ENCODE measurements at places on chromosomes 2 and 18.
A peak's percentile ranks its signal among the peaks of the same experiment; 100 is the strongest.

DNA sequence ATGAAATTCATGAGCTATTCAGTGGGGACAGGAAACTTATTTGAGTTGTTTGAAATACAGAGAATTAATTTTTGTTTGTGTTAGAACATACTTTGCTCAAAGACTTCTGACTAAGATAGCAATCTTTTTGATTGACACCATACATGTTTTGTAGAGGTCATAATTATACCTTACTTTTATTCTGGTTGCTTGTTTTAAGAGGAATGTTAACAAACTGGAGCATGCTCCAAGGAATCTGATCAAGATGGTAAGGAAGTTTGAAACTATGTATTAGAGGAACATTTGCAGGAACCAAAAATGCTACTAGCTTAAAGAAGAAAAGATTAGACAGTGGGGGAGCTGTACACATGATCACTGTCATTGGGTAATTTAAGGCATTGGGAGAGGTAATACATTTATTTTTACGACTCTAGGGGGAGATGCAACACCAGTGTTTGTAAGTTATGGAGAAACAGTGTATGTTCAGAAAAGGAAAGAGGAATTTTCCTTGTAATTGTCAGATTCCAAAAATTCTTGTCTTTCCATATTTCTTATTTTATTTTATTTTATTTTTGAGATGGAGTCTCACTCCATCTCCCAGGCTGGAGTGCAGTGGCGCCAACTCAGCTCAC lies 8.0 kb downstream of the AGFG1 start:
- DNase-seq: no peak

DNA sequence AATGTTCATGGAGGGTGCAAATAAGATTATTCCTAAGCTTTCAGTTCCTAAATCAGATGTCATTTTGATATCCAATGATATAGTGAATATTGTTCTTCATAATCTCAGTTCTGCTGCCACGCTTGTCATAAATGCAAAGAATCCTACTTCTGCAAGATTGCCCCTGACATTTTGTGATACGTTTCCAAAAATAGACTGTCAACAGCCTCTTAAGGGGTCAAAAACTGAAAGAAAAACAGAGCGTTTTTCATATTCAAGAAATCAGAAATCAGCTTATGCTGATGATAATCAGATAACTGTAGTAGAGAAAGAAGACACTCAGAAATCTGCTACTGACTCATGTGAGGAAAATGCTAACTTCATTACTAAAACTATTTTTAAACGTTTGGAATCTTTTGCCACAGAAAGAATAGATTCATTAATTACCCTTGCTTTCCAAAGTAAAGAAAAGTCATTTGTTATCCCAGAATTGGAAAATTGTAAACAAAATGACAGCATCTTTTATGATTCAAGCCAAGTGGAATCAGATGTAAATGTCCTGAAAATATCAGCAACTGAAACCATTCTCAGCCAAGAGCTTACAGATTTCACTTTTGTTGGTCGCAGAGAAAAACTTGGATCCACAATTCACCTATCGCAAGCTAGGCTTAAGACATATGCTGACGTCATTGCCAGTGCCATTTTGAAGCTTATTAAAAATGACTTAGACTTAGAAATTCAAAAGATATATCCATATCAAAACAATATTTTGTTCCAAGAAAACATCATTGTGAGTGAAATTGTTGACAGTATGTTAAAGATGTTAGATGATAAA lies 55.1 kb downstream of the FSIP2 start:
- no peak for DNase-seq

DNA sequence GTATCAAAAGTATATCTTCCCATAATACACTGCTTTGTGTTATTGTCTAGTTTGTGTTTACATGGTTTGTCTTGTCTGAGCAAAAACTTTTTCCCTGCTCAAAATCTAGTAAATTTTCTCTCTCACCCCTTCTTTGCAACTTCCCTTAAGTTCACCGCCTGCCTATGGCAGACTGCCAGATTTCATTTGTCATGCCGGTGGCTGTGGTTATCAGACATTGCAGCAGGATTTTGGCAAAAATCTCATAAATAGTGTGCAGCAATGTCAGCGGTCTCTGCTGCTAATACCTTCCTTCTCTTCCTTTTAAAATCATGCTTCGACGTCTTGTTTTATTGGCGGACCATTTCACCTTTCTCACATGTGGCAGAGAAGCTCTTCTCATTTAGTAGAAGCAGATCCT lies 45.6 kb upstream of the TMEM178A start:
- DNase-seq: peak; percentile 77

- DNase-seq: no peak
These were observed 38.1 kb upstream of the TGIF1 start for GRCh38 chr18:3411854-3412268.

DNA sequence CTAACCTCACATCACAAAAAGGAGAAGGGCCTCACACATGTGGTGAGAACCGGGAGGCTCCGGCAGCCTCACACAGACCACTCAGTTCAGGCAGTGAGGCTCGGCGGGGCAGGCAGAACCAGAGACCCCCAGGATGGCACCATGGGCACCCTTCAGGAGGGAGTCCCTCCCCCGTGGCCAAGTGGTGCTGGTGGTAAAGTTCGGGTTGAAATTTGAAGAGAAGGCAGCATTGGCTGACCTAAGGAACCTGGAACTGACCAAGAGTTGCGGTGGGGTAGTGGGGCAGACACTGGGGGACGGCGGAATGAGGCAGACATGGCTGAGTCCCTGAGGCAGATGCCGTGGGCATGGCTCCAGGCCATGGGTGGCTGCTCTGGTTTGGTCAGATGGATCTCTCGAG lies 239.3 kb upstream of the MYT1L start:
- no peak for DNase-seq

DNA sequence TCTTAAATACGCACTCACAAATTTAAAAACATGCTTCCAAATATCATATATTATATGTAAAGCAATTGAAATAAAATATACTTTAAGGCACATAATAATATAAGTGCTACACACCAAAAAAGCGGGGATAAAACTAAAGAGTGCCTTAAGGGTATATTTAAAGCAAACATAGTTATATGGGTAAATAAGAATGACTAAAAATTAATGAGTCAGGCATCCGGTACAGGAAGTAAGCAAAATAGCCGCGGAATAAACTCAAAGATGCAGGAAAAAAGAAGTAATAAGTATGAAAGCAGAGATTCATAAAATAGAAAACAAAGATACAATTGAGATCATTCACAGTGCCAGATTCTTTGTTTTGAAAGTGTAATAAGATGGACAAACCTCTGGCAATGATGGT lies 503.5 kb upstream of the SOX11 start:
- DNase-seq: no peak

- peak; percentile 85 for DNase-seq
These were observed 111.9 kb downstream of the KCTD1 start for GRCh38 chr18:26436176-26437051.

- no peak for DNase-seq
These were observed 1412.0 kb upstream of the ZEB2 start for GRCh38 chr2:145931781-145932395.

DNA sequence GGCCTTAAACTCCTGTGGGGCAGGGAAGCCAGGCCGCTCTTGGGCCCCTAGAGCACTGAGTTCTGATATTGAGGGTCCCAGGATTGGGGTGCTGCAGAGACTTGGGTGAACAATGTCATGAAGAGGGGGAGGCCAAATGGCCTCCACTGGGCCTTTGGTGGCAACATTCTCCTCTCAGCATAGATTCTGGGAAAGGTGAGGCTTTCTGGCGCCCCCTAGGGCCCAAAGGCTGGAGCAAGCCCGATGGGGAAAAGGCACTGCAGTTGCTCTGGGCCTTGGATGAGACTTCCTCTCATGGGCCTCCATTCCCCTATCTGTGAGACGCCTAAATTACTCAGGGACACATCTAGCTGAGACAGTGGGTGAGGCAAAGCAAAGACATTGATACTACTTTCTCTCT lies 84.8 kb downstream of the ACAA2 start:
- DNase-seq: no peak

GRCh38 chr2:100483895-100484294 lies 13.6 kb downstream of the NMS start:
- no peak for DNase-seq

- no peak for DNase-seq
These were observed 105.3 kb upstream of the FOSL2 start for GRCh38 chr2:28287256-28287915.

GRCh38 chr2:64905338-64906024 lies 83.7 kb upstream of the SLC1A4 start:
- DNase-seq: no peak

DNA sequence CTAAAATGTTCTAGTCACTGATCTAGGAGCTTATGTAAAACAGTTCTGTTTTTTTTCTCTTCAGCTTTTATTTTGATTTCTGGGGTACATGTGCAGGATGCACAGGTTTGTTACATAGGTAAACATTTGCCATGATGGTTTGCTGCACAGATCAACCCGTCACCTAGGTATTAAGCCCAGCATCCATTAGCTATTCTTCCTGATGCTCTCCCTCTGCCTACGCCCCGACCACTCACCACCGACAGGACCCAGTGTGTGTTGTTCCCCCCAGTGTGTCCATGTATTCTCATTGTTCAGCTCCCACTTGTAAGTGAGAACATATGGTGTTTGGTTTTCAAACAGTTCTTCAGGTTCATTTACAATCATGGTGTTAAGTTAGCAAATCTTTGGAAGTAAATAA lies 84.8 kb upstream of the PROKR1 start:
- DNase-seq: no peak

GRCh38 chr2:151770995-151771394 lies 36.7 kb upstream of the NEB start:
- no peak for DNase-seq

DNA sequence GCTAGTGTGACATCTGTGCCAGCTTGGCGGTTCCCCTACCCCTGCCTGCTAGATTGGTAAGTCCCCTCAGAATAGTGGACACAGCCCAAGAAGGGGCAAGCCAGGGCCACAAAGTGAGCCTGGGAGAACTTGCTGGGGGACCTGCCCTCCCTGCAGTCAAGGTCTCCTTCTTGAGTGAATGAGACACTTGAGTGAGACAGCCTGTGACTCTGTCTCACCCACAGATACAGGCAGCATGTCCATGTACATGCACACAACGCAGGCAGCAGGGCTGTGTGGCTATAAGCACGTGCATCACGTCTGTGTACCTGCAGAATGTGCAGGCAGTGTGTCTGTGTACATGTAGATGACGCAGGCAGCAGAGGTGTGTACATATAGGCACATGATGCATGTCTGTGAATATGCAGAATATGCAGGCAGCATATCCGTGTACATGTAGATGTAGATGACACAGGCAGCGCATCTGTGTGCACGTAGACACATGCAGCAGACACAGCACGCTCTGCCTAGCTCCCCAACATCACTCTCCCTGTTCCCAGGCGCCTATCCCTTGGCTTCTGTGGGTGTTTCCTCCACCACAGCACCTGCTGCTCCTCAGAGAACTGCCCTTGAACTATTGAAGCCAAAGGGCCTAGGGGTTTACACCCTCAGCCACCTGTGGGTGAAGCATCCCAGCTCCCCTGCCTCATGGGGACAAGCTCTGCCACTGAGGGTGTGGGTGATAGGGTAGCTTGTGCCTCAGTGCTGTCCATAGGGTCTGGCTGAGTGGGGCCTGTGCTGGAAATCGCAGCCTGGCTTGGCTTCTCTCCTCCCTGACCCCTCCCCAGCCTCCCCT lies 147.2 kb upstream of the TWIST2 start:
- no peak for DNase-seq

DNA sequence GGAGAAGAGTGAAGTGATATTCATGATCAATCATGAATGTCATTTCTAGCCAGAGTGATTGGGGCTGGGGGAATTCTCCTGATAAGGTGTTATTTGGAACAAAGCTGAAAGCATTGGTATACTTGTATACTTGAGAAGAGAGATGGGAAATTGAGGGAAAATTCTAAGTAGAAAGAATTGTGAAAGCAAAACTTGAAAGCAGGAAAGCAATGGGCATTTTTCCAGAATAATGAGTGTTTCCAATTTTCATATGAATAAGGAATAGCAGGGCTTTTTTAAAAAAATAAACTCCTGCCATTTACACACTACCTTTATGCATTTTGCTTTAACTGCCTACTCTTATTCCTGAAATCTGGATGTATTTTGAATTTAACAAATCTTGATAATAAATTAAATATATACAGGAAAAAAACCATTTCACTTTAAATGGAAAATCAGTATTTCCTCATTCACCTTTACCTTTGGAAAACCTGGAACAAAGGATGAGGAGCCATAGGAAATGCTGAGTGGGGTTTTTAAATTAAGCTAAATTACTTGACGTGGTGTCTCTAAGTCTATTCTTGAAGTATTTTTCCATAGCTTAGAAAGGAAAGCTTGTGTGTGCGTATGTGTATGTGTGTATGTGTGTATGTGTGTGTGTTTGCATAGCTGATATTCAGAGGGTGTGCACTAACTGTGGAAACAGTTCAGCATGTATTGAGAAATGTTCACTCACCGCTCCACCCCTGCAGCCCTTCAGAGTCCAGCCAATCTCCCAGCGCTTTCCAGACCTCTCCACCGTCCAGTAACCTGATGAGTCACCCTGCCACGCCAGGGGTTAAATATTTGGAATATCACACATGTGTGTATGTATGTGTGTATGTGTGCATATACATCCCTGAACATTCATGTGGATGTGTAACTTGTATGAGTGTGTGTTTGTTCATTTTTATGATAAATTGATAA lies 427.3 kb downstream of the THSD7B start:
- DNase-seq: peak; percentile 69

GRCh38 chr2:166090908-166091307 lies 36.9 kb downstream of the SCN1A start:
- DNase-seq: peak; percentile 41

DNA sequence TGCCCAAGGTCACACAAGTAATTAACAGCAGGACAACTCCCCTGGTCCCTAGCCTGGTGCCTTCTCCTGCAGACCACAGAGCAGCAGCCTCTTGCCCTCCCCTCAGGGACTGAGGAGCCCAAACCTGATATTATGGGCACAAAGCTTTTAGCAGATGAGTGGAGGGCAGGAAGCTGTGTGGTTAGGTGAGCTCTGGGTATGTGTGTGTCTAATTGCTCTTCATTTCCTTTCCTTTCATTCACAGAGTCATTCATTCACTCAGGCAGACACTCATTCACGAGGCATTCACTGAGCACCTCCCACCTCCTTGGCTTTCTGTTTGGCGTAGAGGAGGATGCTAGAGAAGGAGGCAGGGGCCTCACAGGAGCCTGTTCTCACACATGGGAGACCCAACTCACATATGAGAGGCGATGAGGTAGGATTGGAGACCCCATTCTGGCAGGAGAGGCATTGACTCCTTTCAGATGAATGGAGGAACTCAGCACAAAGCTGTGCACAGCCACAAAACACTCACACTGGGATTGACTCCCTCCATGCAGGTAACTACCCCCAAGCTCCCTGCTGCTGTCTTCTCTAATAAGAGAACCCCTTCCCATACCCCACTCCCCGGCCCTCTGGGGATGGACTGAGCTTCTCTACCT lies 306.8 kb upstream of the SKOR2 start:
- no peak for DNase-seq

GRCh38 chr2:229783108-229783721 lies 68.9 kb upstream of the DNER start:
- no peak for DNase-seq

- DNase-seq: peak; percentile 80
These were observed 69.7 kb upstream of the KCNE4 start for GRCh38 chr2:222982010-222982908.
